ENCODE measurements at places on chromosomes 7 and 10. TPM values are rescaled to one million over a fixed set of nuclear protein-coding genes. Genes with fewer than 3 reads are reported as not detected.

Gene EN2
- polyA plus RNA-seq: not detected

Gene TBX20
- not detected for polyA plus RNA-seq

Gene TMEM236
- not detected for polyA plus RNA-seq

Gene TEX47
- polyA plus RNA-seq: not detected

Gene PLOD3
- 12.4 TPM for polyA plus RNA-seq

Gene LAMB1
- 0.37 TPM for polyA plus RNA-seq
